ENCODE measurements at places on chromosomes 13 and 19.
A peak's percentile ranks its signal among the peaks of the same experiment; 100 is the strongest.

GRCh38 chr13:30408319-30409101 lies 13.8 kb upstream of the UBE2L5 start:
- peak; percentile 97 for DNase-seq

GRCh38 chr13:105634059-105634458 lies 901.4 kb downstream of the EFNB2 start:
- no peak for DNase-seq

GRCh38 chr19:8494158-8494557 lies 8.3 kb downstream of the PRAM1 start:
- no peak for DNase-seq

DNA sequence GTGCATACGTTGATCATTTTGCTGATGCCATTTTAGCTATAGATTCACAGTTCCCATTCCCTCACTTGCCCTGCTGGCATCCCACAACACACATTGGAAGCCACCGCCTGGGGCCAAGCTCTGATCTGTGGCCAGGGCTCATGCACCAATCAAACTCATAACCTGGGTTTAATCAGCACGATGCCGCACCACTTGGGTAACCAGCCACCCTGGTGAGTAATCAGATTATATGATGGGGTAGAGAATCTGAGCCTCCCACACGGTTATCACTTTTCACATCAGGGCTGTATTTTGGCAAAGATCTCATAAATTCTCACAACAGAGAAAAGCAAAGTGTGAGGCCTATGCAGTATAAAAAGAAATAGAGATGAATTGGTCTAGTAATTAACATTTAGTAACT lies 66.0 kb upstream of the TNFRSF19 start:
- no peak for DNase-seq

- DNase-seq, result no peak
Measured at GRCh38 chr13:111066544-111066943, 48.6 kb upstream of the ARHGEF7 start.

- no peak for DNase-seq
Measured at GRCh38 chr13:112828082-112828699, 138.4 kb downstream of the ATP11A start.

DNA sequence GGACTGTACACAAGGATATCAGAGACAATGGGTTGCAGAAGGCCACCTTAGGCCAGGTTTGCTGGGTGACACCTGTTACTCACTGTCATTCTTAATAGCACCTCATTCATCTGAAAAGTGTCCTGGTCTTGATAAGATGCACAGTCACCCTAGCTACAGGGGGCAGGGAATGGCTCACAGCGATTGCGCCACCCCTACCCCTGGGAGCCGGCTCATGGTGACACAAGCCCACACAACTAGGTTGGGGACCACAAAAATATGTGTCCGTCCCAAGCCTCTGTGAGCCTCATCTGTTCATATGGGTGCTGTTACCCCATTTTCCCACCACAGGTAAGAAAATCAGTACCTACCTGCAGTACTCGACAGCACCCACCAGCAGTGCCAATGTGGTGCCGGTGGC lies 23.4 kb downstream of the MED26 start:
- DNase-seq, result no peak

GRCh38 chr13:21330126-21330861 lies 128.8 kb downstream of the ZDHHC20 start:
- no peak for DNase-seq

GRCh38 chr13:95301968-95302393 lies 730 bp upstream of the ABCC4 start:
- DNase-seq, result no peak

- no peak for DNase-seq
Measured at GRCh38 chr19:16435999-16436650, 35.6 kb downstream of the EPS15L1 start.

GRCh38 chr19:5623397-5624017 lies 624 bp downstream of the SAFB start:
- DNase-seq, result peak; percentile 2

DNA sequence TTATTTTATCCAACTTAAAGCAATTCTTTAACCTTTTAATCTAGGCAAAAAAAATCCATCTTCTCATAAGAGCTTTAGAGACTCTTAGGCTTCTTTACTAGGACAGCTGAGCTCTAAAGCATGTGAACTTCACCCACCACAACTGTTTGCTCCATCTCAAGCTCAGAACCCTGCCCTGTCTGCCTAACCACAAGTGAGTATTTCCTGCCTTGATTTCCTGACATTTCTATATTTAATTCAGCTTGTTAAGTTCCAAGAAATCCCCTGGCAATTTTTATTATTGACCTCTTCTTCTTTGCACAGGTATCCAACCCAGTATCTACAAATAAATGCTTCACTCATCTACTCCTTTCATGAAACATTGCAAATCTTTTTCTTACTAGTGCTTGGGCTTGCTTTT lies 21.1 kb upstream of the CEACAM21 start:
- no peak for DNase-seq

Data from neural crest cell (in vitro differentiated cells).